Esophagus mucosa (tissue), 1 donor: ENCODE measurements at places on chromosomes 5 and 9. TPM values are rescaled to one million over a fixed set of nuclear protein-coding genes. Genes with fewer than 3 reads are reported as not detected.

Gene LCP2
- 3.0 TPM for total RNA-seq

Gene PCDHGC5
- 1.0 TPM for total RNA-seq

- peak; percentile 66 for ATAC-seq
Measured at GRCh38 chr9:91117959-91118703, 243.6 kb downstream of the AUH start.

- no peak for ATAC-seq
Measured at GRCh38 chr5:43137326-43137725, 16.6 kb downstream of the ZNF131 start.

Gene FOXD4L4
- total RNA-seq: 0.52 TPM

GRCh38 chr9:125505988-125506438 is 201.0 kb downstream of the MAPKAP1 start:
- ATAC-seq: no peak

DNA sequence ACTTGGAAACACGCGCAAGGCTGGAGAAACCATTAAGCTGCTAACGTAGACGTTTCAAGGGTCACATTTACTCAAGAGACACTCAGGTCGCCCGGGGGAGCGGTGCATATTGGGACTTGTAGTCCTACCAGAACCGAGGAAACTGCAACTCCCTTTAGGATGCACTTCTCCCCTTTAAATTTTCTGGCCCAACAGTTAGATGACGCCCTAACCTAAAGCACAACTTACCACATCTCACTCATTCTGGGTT is 384 bp upstream of the DMXL1 start:
- ATAC-seq: peak; percentile 69

DNA sequence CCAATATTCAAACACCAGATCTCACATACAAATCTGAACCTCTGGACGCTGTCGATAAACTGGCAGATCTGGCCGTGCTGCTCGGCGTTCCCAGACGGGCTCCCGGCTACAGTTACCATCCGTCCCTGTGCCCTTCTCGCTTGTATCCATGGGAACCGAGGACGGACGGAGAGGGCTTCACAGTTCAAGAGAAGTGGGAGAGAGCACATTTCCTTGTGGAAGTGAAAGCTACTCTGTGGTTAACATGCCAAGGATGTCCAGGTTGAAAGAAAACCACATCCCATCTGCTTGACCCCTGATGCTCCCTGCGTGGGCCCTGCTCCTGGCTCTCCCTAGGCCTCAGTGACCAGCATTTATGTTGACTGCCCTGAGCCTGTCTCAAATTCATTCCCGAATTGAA is 6.3 kb upstream of the DBN1 start:
- ATAC-seq: no peak

- peak; percentile 90 for ATAC-seq
Measured at GRCh38 chr9:129783516-129784361, 19.2 kb upstream of the TOR1B start.

Gene REEP2
- total RNA-seq: 0.36 TPM

DNA sequence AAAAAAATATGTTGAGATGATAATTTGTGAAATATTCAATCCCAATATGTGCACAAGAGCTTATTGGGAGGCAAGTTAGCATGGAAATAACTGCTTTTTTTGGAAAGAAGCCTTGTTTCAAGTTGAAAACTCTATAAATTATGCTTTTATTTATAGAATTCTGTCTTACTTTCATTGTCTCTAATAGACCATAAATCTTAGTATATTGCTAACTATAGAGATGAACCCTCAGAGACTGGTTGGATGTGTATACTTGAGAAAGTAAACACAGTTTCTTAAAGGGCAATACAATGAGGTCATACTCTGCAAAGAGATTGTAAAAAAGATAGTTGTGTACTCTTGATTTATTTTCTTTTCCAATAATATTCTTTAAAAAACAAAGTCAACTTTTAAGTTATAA is 530.3 kb downstream of the SPATA31D1 start:
- ATAC-seq: no peak

Gene S1PR3
- 2.2 TPM for total RNA-seq

DNA sequence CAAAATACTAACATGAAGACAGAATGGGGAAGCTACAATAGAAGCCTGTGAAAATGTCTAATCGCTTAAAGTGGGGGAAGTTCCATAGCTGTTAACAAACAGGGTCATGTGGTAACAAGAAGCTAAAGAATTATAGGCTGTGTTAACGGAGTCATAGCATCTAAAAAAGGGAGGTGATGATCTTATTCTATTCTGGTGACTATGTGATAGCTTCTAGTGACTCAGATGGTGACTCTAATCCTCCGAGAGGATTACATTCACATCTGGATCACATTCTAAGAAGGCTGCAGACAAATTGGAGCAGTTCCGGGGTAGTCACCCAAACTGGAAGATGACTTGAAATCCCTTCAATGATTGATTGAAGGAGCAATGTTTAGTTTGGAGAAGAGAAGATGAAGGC is 142.1 kb downstream of the LIFR start:
- ATAC-seq: no peak

DNA sequence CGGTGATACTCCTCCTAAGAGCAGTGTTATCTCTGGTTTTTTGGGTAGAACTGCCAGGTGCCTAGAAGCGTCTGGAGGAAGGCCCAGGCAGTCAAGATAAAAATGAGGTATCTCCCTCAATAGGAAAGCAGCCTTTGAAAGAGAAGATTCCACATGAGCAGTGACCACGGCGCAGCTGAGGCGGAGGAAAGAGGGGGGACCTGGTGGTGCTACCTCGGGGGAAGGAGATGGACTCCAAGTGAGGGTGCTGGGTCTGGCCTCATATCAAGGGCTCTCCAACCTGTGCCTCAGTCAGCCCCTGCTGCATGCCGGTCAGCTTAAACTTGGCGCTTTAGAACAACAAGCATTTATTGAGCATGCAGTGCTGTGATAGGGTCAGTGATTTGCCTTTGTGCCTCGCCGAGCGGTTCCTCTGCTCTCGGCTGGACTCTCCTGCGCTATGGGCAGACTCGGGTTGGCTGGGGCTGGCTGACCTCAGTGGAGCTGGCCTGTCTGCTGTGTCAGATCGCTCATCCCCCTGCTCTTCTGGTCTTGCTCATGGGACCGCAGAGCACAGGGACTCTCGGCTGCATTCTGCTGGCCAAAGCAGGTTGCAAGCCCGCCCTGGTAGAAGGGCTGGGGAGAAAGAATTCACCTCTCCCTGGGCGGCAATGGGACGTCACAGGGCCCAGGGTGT is 121.1 kb upstream of the IRX4 start:
- ATAC-seq: no peak

Gene CCL27
- total RNA-seq: 0.20 TPM

DNA sequence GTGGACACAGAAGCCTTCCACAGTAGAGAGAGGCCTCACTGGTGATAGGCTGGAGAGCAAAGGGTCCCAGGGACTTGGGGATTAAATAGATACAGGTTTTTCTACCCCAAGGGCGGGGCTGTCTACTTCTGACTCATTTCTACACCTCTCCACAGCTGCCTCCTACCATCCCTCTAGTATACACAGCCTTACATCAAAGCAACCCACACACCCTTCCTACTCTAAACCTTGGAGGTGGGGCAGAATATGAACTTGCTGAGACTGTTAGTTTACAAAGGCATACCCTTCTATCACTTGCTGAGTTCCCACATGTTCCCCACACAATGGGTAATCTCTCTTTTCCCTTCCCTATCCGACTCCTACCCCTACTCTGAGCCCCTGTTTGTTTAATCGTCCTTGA is 19.9 kb upstream of the PCA3 start:
- peak; percentile 23 for ATAC-seq

Gene SLC1A1
- total RNA-seq: 1.4 TPM

DNA sequence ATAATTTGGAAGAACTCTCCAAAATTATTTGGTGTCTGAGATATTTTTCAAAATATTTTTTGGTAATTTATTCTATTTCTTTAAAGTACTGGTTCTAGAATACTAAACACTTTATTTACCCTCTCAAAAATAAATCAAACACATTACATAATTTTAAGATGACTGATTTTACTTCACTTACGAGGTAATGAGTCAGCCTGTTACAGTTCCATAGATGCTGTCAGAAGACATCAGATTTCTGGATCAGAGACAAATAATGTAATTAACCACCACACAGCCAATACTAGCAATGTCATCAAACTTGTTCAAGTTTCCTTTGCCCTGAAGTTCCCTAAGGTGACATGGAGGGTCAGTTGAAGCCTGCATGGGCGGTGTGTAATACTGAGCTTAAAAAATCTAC is 106.1 kb upstream of the CDH9 start:
- ATAC-seq: no peak

DNA sequence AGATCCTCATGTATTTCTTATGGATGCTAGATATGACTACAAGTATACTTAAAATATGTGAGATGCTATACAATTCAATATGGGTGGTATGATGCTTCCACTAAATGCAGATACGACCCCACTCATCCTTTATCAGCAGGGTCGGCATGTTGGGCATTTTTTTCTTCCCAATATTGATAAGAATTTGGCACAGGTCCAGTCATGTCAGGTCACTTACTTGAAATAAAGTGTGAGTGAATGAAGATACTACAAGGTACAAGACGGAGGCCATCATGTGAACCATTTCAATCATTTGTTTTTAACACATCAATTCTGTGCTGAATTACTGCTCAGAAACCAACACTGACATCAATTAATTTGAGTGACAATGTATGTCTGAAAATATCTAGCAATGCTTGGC is 146.9 kb upstream of the GNA14 start:
- no peak for ATAC-seq

- ATAC-seq: no peak
Measured at GRCh38 chr5:160162910-160163309, 43.7 kb upstream of the PWWP2A start.

Gene RNF183
- total RNA-seq: 4.2 TPM

GRCh38 chr5:89213573-89213972 is 330.6 kb upstream of the MEF2C start:
- no peak for ATAC-seq

- peak; percentile 72 for ATAC-seq
Measured at GRCh38 chr9:37963936-37964739, 60.2 kb upstream of the SLC25A51 start.

Gene CARTPT
- total RNA-seq: not detected

Gene CCDC152
- total RNA-seq: not detected

Gene HAVCR2
- 0.88 TPM for total RNA-seq

Gene NUTM2G
- total RNA-seq: not detected

Gene TYRP1
- total RNA-seq: not detected

Gene GABRA6
- total RNA-seq: not detected

GRCh38 chr5:103801681-103802080 is 239.1 kb upstream of the NUDT12 start:
- no peak for ATAC-seq

- peak; percentile 53 for ATAC-seq
Measured at GRCh38 chr5:150398722-150399523, 13.8 kb downstream of the CD74 start.

DNA sequence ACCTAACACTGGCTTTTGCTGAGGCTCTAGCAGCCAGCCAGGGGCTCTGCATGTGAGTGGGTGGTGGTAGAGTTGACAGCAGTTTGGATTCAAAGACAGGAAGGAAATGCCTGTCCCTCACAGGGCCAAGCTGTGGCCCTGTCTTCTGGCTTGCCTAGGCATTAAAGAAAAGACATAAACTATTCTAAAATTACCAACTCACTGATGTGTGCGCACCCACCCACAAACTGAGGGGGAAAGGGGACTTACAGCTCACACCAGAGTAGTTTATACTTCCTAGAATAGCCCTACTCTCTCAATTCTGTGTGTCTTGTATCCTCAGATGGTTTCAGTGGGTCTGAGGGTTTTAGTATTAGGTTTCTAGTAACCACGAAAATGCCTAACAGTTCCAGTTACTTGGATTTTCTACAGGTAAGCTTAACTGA is 18.3 kb upstream of the IL13 start:
- no peak for ATAC-seq

DNA sequence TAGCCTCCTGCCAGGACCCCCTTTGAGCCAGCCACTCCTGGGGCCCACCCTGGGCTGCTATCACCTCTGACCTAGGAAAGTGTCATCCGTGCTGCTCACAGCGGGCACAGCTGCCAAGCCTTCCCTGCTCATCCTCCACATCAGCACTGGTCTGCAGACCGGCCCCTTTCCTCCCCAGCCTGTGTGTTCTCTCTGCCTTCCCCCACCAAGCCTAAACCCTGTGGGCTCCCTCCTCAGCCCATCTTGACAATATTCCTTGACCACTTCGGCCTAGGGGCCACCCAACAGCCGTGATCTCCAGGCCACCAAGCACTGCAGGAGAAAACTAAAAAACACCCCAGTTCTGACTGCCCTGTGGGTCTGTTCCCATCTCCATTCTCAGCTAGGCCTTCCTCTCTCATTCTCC is 135.1 kb downstream of the DAB2IP start:
- ATAC-seq: no peak

GRCh38 chr5:84373506-84373905 is 11.2 kb downstream of the EDIL3 start:
- no peak for ATAC-seq

Gene PAPPA
- total RNA-seq: 9.4 TPM

DNA sequence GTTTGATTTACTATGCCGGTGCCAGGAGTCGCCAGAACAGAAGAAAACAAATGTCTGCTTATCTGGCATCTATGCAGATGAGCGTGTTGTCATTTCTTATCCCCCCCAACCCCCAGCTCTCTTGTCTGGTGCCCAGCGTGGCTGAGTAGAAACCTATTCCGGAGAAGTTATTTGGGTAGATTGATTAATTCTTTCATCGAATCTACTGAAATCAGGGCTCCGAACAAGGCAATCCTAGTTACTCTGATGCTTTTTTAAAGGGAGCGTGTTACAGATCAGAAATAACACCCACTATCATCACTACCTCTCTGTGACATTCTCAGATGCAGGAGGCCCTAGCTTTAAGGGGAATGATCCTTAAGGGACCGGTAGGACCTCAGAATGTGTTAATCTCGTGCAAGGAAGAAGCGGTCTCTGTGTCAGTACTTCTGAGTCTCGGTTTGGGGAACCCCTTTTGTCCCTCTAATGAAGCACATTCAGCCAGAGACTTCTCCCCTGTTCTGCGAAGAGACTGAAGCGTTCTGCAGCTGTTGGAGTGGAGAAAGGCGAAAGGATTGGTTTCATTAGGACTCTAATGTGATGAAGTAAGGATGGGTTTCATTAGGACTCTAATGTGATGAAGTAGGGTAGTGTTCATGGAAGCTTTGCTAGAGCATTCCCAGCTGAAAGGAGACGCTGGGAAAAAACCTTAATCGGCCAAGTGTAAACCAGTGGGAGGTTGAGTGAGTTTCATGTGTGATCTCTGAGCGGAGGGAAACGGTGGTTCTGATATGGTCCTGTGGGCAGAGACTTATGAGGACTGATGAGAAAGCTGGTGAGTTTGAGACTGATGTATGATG is 1.5 kb downstream of the PIP5K1B start:
- ATAC-seq: no peak

- ATAC-seq: no peak
Measured at GRCh38 chr5:4065472-4066320, 470.1 kb downstream of the IRX1 start.

GRCh38 chr5:137914758-137915157 is 25.5 kb downstream of the PKD2L2 start:
- no peak for ATAC-seq
